ENCODE measurements at places on chromosomes 12 and 14. TPM values are rescaled to one million over a fixed set of nuclear protein-coding genes. Genes with fewer than 3 reads are reported as not detected.

DNA sequence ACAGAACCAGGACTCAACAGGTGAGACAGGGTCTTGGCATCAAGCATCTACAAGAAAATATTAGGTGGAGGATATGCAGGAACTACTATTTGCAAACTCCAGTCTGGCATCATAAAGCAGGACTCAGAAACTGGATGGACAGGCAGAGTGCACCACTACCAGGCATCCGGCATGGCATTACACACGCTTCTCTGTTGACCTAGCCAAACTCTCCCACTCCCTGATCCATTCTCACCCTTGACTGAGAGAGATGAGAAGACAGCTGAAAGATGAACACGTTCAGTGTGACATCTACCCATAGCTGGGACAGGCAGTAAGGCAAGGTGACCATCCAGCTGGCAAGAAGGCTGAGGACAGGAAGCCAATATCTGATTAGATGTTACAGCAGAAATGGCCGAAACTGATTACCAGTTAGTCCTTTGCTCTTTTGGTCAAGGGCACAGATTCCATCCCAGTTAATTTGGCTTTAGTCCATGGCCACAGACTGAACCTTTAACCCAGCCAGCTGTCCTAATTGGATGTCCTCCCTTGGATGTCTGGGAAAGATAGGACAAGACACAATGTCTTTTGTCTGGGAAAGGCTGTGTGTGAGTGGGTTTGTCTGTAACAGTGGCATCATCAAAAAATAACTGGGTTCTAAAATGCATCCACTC lies 71.6 kb downstream of the BBS10 start:
- no peak for DNase-seq

DNA sequence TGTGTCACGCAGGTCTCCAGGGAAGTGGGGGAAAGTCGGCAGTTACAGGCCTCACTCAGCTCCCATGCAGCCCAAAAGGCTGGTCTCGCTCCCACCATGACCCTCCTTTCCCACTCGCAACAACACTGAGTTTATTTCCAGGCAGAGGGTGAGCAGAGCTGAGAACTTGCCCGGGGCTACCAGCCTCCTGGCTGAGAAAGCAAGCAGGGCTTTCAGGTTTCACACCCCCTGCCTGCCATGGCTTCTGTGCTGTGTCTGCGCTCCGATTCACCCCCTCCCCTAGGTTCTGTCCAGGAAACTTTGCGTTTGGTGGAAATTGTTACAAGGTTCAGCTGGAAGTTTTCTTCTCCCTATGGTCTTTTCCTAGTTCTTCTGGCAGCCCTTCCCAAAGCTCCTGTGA lies 17.1 kb downstream of the OR10G2 start:
- DNase-seq = no peak

DNA sequence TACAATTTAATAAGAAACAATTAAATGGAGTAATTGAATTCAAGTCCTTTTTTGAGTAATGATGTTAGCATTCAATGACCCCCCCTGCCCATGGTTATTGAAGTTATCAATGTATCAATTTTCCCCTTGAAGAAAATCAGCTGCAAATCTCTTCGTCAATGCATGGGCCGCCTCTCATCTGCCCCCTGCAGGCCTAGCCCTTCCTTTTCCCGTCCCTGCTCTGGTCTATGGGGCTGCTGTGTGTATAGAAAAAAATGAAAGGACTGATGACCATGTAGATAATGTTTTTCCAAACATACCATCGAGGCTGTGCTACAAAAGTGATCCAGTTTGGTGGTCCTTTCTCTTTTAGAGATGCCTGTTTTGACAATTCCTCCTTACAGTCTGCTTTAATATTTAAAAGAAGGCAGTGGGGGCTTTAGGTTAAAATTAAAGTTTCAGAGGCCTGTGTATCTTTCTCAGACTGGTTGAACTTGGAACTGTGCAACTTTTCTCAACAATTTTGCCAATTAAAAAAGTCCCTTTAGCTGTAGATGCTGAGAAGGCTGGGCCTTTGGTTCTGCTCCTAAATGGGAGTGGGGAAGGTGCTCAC lies 98.4 kb downstream of the APAF1 start:
- DNase-seq = no peak

DNA sequence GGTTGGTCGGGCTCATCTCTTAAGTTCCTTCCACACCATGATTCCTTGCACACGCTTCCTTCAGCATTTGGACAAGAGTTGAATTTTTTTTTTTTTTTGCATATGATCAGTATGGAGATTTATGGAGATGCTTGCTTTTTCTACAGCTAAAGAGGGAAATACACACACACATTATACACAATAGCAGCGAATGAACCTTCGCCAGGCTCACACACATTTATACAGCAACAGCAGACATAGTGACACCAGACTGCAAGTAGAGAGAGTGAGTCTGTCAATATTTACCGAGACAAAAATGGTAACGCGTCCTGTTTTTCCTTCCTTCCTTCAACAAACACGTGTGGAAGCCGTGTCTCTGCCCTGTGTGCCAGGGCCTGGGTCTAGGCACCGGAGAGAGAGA lies 897.9 kb downstream of the BCL11B start:
- DNase-seq = no peak

DNA sequence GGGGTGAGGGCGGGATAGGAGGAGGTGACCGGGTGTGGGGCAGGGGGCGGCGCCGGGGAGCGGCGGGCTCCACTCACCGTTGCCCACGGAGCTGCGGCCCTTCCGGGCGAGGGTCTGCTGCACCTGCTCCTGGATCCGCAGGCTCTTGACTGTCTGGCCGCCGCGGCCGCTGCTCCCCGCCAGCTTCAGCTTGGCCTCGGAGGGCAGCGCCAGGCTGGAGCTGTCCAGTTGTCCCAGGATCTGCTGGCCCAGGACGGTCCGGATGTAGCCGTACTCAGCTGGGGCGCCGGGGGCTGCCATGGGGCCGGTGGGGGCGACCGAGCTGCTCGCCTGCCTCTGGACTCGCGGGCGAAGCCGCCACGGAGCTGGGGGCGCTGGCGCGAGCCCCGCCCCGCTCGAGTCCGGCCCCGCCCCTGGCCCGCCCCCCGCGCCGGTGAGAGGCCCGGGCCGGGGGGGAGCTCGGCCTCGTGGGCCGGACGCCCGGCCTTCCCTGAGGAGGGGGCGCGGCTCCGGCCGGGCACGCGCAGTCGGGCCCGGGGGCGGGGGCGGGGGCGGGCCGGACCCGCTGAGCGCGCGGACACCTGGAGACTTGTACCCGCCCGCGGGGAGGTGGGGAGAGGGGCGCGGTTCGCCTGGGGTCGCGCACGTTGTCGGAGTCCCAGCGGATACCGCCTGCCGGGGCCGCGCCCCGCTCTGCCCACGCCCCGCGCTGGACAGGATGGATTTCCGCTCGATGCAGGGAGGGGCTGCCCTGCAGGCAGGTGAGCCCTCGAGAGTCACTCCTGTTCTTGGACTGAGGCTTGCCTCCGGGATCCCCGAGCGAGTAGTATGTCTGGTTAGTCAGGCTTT lies at the start of gene PKP2:
Gene PKP2, minus strand, starts transcription at position 346 of the 849 bp plus-strand sequence. Its CDS starts 46 bp downstream, at position 300.
- no peak for DNase-seq

- no peak for DNase-seq
Measured at GRCh38 chr12:83031196-83031595, 344.5 kb downstream of the TMTC2 start.

DNA sequence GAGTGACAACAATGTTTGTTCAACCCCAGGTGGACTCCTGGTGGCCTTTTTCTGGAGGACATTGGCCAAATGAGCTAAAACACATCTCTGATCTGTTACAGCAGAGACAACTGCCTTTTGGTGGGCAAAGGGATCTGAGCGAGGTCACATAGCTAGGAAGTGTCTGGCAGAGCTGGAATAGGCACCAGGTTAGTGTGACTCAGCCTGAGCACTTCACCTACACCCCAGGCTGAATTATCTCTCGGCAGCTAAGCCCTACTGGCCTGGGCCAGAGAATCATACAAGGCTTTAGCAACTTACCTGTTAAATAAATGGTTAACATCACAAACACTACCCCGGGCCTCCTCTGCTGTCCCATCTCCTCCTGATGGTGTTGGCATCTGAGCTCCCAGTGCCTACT lies 50.2 kb upstream of the HSPB8 start:
- no peak for DNase-seq

DNA sequence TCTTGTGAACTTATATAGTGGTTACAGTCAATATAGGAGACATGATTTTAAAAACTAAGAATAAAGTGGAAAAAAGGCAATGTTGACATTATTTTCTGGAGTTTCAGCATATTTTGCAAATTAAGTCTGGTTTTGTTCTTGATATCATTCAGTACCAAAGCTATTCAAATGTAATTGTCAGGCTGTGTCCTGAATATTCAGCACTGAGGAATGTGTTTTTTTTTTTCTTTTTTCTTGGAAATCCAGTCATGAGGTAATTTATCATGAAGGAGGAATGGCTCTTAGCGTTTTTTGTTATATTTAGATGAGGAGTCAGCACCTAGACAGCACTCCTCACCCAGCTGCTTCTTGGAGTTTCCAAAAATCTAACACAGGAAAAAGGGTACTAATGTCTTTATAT lies 225.5 kb downstream of the CCDC91 start:
- DNase-seq = peak; percentile 71

- DNase-seq = no peak
Measured at GRCh38 chr12:52295663-52296062, 4.3 kb upstream of the KRT81 start.

The CAPRIN2 gene
- 13.5 TPM for total RNA-seq

- no peak for DNase-seq
Measured at GRCh38 chr12:1836854-1837421, 16.6 kb downstream of the LRTM2 start.

DNA sequence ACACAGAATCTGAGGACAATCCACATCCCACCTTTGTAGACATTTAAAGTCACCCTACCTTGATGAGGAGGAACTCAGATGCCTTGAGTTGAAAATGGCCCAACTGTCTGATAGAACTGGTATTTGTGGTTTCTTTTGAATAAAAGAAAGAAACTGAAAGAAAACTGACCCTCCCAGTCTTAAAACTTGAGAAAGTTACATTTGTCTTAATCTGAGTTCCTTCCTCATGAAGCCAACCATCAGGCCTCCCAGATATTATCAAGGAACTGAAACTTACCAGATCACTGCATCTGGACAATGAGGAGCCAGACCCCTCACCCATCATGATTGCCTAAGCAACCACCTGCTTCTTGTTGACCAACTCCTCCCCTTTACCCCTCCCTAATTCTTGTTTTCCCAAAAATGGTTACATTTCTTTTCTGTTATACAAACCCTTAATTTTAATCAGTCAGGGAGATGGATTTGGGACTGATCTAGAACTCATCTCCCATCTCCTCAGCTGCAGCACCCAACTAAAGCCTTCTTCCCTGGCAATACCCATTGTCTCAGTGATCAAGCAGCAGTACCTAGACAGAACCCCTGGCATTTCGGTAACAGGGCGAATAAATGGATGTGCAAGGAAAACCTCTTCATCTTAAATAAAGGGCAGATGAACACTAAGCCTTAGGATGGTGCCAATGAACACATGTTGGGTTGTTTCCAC lies 72.0 kb upstream of the RESF1 start:
- DNase-seq = no peak

GRCh38 chr12:102939670-102940222 lies 17.7 kb upstream of the ASCL1 start:
- DNase-seq = no peak

GRCh38 chr14:89248411-89249064 lies 168.5 kb downstream of the FOXN3 start:
- DNase-seq = no peak

DNA sequence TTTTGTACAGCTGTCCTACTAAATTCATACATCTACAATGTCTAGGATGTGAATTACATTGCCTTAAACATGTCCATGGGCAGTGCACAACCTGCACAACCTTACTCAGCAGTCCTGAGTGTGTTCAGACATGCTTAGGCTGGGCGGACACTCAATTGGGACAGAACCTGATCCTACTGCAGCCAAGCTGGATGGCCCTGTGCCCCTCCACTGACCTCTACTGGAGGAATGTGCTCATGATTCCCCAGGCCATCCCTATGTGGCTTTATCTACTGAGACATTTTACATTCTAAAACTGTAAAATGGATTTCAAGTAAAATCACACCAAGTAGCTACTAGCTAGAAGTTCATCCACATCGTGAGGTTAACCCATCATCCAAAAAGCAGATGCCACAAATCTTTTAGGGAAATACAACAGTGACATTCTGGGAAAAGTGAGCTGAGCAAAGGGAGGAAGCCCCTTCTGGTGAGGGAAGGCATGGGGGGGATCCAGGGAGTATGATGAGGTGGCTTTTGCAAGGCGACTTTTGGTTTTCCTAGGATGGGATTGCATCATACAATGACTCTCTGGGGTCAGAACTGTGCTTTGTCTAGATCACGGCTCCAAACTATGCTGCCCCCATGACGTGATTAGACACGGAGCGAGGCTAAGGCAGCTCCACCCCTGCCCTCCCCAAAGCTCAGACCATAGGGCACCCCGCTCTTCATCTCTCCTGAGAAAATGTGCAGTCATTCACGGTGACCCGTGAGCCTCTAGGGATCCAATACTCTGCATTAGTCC lies 911.7 kb upstream of the TMEM132C start:
- DNase-seq = peak; percentile 24

The CCND2 gene
- 23.8 TPM for total RNA-seq

DNA sequence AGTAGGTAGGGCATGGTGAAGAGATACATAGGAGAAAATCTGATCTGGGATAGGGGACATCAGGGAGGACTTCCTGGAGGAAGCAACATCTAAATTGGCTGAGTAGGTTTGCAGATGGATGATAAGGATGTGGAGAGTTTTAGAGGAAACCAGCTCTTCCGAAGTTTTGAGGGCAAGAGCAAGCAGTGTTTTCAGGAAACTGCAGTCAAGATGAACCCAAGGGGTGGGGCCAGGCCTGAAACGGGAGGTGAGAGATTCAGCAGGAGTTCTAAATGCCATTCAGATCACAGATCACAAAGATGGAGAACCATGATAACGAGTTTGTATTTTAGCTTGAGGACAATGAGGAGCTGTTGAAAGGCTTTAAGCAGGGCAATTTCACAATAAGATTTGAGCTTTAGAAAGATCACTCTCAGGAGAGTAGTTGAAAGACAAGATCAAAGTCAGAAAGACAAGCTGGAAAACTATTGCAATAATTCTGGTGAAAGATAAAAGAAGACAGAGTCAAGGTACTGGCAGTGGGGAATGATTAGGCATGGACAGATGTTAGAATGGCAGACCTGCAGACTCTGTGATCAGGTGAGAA lies 70.1 kb upstream of the PLXNC1 start:
- DNase-seq = no peak

The ZC3H10 gene
- 3.6 TPM for total RNA-seq
